ENCODE measurements at places on chromosomes 16 and 17. TPM values are rescaled to one million over a fixed set of nuclear protein-coding genes. Genes with fewer than 3 reads are reported as not detected.
A peak's percentile ranks its signal among the peaks of the same experiment; 100 is the strongest.

GRCh38 chr16:78962457-78962929 is 638.0 kb downstream of the MAF start:
- no peak for DNase-seq

Gene WIPF2
- total RNA-seq, result 4.9 TPM

DNA sequence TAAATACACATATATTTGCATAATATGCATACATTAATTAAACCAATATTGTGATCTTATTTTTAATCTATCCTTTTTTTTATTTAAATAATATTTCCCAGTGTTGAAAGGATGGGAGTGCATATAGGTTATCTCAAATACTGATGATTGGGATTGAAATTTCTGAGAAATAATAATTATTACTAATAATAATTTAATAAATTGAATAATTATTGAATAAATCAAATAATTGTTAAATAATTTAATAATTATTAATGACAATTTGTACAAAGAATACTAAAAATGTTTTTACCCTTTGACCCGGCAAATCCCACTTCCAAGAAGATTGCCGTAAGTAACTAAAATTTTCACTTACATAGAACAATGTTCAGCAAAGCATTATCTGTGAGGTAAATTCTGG is 148.9 kb downstream of the ZNF18 start:
- DNase-seq, result no peak

DNA sequence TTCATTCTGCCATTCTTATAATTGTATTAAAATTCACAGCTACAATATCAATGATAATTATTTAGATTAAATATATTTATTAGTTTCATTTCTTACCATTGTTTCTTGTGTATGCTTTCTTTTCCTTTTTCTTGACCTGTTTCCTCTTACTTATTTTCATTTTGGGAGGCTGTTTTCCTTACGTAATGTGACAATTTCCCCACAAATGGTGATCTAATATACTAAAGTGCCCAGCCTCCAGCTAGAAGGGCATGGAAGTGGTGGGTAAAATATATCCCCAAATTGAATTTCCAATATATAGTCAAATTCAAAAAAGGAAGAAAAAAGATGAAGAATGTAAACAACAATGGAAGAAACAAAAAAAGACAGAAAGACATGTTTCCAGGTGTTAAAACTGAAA is 1.5 kb upstream of the ABCA6 start:
- no peak for DNase-seq

GRCh38 chr16:78862022-78862421 is 738.5 kb downstream of the MAF start:
- no peak for DNase-seq

Gene ZNF207
- 156 TPM for total RNA-seq

DNA sequence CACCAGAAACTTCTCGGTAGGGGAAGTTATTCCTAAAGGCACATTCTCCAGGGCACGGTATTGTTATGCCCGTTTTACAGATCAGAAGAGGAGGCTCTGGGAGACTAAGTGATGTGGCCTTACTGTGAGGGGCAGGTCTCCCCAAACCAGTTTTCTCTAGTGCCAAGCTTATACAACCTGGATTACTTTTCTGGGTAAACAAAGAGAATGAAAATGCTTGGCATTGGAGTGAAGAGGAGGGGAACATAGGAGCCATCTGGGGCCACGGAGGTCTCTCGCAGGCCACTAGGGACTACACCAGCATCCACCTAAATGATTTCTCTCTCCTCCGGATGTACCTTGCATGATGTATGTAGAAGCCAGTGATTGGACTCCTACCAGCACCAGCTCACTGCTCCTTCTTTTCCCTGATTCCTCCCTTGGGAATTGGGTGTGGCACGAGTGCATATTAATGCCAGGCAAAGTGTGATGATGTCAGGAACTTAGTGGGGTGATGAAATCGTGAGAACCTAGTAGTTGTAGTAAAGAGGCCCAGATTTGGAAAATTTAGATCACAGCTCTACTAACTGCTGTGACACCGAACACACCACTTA is 674 bp downstream of the TOM1L1 start:
- DNase-seq, result peak; percentile 56

Gene WNT9B
- 0.06 TPM for total RNA-seq

- no peak for DNase-seq
Measured at GRCh38 chr16:57571098-57571497, 28.7 kb downstream of the ADGRG5 start.

Gene CRK
- 118 TPM for total RNA-seq

DNA sequence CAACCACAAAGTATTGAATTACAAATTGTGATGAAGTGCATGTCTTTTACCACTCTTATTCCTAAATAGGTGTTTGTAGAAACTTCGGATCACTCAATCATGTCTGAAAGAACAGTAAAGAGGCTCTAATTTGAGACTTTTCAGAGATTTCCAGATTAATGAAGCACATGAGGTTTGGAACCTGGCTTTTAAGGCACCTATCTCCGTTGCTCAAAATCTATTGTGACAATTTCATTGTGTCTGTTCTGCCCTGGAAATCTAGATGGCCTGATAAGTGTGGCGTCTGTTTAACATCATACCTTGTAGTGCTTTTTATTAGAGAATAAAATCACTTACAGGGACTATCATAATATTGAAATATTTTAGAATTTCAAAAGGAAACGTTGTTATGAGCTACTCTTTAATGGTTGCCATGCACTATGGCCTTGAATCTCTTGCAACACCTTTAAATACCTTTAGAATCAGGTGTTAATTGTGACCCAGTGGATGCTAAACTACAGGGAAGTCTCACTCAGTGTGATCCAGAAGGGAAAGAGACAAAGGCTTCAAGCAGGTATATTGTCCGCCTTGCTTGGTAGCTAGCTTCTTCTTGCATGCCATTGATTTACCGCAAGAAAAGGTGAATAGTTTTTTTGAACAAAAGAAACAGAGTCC is 210.3 kb downstream of the CNTNAP4 start:
- DNase-seq, result no peak

Gene CCL5
- 14.4 TPM for total RNA-seq

DNA sequence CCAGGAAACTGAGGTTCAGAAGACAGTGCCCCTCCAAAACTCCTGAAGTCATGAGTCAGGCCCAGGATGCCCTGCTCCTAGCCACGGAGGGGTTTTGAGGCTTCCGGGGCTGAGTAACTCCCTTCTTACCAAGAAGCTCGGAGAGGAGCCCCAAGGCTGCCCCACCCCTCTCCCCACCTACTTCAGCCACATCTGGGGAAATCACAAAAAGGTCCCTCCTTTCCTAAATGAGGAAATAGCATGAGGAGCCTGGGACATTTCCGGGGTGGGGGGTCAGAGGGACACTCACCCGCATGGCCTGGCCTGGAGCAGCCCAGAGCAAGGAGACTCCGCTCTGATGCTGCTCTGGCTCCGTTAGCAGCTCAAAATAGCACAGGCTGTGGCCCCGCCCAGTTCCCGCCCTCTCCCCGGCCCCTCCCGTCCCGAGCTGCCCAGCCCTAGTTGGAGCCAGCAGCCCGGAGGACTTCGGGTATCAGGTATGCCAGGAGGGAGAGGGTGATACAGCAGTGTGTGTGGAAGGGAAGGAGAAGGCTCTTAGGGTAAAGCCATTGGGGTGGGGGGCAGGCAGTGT is 40.1 kb downstream of the MYO18A start:
- DNase-seq, result peak; percentile 70

GRCh38 chr16:386641-387156 is 4.9 kb upstream of the PGAP6 start:
- DNase-seq, result no peak

- peak; percentile 32 for DNase-seq
Measured at GRCh38 chr17:46191322-46192188, 1.7 kb downstream of the KANSL1 start.

DNA sequence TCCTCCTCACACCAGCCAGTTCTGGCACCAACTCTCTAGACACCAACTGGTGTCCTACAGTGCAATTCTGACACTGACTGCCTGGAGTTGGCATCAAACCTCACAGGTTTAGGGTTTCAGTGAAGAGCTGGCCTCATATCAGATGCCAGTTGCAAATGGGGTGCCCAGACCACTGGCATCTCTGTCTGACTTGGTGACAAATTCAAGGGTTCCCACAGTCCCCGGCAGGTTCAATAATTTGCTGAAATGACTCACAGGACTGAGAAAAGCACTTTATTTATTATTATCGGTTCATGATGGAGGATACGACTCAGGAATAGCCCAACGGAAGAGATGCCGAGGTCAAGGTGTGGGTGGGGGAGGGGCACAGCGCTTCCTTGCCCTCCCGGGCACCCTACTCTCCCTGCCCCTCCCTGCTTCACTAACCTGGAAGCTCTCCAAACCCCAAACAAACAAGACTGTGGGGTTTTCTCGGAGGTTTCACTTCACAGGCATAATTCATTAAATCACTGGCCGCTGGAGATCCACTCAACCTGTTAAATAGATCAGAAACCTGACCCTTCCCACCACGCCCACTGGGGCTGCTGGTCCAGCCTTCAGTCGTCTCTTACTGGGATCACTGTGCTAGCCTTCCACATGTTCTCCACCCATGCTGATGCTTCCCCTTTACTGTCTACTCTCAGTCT is 1.7 kb upstream of the NLRP1 start:
- peak; percentile 51 for DNase-seq

Gene OR3A1
- not detected for total RNA-seq

Gene TP53TG3B
- total RNA-seq, result 3.4 TPM

DNA sequence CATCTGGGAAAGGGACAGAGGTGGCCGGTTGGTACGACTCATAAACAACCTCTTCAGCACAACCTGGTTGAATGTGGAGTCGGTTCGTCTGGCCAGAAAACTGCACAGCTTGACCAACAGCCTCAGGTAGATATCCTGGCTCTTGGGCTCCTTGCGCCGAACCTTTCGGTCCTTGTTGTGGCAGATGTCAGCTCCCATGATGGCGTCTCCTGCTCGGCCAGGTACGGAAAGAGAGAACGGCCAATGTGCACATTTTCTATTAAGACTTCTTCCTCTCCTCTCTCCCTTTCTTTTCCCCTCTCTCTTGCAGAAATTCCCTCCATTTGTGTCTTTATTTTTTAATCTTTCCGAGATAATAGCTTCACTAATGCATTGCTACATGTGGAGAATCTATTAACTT is 41.8 kb upstream of the CNTNAP4 start:
- DNase-seq, result peak; percentile 59

Gene KRTAP3-1
- total RNA-seq, result not detected

- DNase-seq, result peak; percentile 41
Measured at GRCh38 chr17:14940938-14941265, 324.2 kb downstream of the PMP22 start.

DNA sequence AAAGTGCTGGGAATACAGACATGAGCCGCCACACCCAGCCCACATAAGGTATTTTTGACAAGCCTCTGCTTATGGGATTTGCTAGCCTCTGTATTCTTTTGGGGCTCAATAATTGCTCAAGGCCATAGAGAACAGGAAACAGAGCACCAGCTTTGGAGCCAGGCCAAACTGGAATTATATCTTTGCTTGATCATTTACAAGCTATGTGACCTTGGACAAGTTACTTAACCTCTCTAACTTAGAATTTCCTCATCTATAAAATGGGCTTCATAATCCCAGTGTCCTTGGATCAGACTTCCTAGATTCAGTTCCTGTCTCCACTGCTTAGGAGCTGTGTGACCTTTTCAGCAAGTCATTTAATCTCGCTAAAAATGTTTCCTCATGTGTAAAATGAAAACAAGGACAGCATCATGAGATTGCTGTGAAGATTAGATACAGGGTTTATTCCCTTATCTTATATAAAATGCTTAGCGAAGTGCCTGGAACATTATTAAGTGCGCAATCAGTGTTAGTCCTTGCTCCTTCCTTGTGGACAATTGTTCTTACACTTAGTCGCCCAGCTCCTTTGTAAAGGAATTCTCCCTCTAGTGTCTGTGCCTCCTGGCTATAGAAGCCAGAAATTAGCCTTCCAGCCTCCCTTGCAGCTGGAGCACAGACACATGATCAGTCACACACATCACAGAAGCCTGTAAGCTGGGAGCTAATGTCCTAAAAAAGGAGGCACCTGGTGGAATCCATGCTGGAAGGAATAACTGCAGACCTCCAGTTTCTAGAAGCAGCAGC is 16.6 kb downstream of the KRT9 start:
- no peak for DNase-seq

Gene SLC16A6
- 3.8 TPM for total RNA-seq

DNA sequence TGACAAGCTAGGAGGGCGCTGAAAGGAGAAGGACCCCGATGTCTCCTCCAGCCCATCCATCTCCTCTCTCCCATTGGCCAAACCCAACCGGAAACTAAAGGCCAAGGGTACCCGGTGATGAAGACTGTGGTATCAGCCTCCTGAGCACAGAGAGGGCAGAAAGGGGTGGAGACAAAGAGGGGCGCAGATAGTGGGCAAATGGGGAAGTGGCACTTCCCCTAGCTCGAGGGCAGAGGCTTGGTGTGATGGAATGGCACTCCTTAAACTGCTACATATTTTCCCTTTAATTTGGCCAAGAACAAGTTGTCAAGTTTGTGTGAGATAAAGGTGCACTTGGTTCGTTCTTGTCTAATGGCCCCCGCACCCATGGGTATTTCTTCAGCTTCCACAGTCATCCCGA is 27.8 kb downstream of the IL4R start:
- no peak for DNase-seq

Gene PMP22
- 26.7 TPM for total RNA-seq

Gene KRT33A
- total RNA-seq, result not detected

- no peak for DNase-seq
Measured at GRCh38 chr17:66935717-66936116, 28.8 kb upstream of the CACNG4 start.

DNA sequence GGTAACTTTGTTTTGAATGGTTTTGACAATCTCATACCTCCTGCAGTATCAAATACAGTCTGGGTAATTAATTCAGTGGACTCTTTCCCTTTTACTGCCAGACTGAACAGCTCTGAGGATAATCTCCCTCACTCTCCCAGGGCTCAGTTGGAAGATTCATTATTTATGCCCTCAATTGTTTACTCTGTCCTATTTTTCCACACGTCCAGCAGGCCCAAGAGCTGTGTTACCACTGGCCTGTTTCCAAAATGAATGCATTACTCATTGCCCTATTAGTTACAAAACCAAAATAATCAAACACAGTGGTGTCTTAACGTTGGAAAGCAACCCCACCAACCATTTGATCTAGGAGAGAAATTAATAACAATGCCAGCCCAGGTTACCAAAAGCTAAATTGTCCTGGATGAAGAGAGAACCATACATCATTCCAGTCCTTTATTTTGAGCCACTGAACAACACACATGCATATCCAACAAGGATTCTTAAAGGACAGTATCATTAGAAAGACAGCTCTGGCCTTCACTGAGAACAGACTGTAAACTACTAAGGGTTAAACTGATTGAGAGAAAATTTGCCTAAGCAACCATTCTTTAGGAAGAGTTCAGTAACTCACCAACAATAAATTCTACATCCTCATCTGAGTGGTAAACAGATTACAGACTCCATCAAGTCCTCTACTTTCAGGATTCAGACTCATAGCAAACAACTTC is 34.5 kb downstream of the FAM222B start:
- DNase-seq, result peak; percentile 78

- no peak for DNase-seq
Measured at GRCh38 chr17:75348386-75349012, 57.0 kb downstream of the GRB2 start.

GRCh38 chr16:85003076-85003475 is 8.3 kb downstream of the ZDHHC7 start:
- DNase-seq, result no peak

DNA sequence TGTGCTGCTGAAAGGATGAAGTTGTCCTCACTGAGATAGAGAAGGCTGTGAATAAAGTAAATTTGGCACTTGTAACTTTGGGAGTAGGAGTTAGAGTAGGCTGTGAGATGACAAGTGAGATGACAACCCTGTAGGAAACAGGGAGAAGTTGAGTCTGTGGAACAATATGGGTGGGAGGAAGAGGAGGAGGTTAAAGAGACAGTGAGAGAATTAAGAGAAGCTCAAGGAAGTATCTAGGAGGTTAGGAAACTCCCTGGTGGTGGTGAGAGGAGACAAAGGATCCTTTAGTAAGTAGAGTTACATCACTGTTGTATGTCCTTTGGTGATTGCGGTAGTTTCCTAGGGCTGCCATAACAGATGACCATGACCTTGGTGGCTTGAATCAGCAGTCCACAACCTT is 10.7 kb upstream of the HSD17B2 start:
- DNase-seq, result no peak

Gene KRTAP9-2
- not detected for total RNA-seq
